ENCODE measurements at places on chromosomes 4 and X.

DNA sequence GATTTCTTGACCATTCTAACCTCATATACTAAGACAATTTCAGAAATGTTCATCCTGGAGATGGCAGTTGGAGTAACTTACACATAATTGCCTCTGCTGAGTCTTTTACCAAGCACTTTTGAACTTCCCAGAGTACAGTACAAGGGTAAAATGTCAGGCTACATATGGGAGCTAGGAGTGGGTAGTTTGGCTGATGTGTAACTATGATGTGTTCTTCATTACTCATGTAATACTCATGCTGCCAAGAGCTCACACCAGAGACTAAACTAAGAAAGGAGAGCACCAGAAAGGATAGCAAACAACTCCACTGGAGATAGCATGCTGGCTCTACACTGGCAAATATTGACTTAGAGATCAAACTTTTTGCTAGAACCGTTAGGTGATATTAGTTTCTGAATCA is 194.0 kb downstream of the PDGFRA start:
- no peak for DNase-seq

DNA sequence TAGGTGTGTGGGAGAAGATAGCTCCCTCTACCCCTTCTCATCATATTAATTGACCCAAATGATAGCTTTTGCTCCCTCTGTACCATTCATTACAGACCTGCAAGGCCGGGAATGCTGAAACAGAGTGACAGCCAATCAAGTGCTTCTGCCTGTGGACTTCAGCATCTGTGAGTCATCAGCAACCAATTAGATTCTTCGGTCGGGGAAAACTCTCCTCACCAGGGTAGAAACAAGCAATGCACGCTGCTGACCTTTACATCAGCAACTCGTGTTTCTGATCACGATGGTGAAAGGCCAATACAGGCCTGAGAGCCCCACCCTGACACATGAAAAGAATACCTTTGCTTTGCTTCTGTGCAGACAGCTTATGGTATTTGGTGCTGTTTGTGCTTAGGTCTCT is 347.2 kb upstream of the DDX53 start:
- no peak for DNase-seq

GRCh38 chr4:60033826-60034225 is 1166.3 kb upstream of the ADGRL3 start:
- DNase-seq: no peak

DNA sequence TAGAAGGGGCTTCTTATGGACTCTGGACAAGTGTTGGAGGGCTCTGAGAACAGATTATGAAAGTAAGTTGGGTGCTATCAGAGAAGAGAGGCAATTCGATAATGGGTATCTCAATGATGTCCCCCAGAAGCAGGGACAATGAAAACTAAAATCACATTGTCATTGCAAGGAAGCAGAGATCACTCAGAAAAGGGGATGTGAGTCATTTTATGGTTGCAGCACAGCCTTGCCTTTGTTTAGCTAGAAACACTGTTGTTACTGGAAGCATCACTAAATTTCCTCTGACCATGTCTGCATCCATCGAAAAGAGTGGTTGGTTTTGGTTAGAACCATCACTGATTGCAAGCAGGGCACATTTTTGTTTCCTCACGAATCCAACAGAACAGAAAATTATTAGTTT is 246.8 kb upstream of the NWD2 start:
- no peak for DNase-seq

DNA sequence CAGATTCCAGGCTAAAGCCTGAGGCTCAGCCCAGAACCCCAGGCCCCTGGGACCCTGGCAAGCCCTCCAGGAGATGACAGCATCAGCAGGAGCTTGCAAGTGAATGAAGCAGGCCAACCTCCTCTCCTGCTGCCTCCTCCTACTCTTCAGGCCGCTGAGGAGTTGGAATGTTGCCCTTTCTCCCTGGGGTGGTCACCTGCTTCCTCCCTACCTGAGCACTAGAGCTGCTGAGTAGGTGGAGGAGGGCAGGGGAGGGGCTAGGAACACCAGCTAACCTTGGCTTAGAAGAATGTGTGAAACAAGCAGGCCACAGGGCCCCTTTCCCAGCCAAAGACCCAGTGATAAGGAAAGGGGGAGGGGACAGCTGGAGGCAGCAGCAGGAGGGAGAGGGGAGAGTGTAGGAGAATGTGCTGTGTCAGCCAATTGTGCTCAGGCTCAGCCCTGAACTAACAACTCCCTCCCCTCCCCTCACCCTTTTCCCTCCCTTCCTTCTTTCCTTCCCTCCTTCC is 58.0 kb downstream of the PJA1 start:
- no peak for DNase-seq

- no peak for DNase-seq
Measured at GRCh38 chr4:172055046-172055445, 241.8 kb downstream of the GALNTL6 start.

DNA sequence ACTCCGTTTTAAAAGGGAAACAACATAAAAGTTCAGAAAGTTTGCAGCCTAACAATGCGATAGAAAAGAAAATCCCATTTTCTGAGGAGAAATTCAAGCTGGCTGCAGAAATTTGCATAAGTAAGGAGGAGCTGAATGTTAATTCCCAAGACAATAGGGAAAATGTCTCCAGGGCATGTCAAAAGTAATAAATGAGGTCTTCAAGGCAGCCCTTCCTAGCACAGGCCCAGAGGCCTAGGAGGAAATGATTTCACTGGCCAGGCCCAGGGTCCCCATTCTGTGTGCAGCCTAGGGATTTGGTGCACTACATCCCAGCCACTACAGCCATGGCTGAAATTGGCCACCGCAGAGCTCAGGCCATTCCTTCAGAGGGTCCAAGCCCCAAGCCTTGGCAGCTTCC is 59.3 kb downstream of the TKTL2 start:
- no peak for DNase-seq

DNA sequence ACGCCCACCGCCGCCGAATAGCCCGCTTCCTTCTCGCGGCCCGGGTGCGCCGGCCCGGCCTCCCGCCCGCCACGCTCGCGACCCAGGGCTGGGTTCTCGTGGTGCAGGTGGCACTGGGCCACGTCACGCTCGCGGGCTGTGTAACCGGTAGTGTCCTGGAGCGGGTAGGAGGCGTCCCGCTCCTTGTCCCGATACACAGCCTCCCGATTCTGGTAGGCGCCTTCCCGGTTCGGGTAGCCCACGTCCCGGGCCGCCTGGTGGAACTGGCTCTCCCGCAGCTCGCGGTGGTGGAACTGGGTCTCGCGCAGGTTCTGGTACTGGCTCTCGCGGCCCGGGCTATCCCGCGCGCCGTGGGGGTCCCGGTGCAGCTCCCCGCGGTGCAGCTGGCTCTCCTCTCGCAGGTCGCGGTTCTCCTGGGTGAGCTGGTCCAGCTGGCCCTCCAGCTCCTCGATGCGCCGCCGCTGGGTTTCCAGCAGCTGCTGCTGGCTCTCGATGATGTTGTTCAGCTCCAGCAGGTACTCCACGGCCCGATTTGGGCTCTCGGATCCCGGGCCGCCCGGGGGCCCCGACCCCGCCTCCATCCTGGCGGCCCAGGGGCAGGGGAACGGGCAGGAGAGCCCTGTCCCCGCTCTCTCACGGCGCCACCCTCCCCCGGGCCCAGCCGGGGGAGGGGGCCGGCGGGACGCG is 39.3 kb upstream of the IQSEC2 start:
- DNase-seq: no peak

- no peak for DNase-seq
Measured at GRCh38 chrX:133350751-133351150, 64.5 kb downstream of the GPC4 start.

DNA sequence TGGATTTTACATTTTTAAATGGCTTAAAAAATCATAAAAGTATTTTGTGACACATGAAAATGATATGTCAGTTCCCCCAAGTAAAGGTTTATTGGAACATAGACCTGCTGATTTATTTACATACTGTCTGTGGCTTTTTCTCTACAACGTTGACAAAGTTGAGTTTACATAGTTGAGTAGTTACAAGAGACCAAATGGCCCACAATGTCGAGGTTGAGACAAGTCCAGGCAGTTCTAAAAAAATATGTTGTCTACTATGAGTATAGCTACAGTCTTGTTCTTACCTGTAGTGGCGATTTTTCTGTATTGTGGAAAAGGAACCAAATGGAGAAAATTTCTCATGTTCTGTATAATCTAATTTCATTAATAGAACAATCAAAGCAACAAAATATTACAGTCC is 163.2 kb downstream of the FRAS1 start:
- DNase-seq: no peak

GRCh38 chrX:41209853-41210252 is 124.1 kb upstream of the DDX3X start:
- DNase-seq: no peak

GRCh38 chr4:7398104-7398423 is 36.7 kb downstream of the PSAPL1 start:
- DNase-seq: no peak

DNA sequence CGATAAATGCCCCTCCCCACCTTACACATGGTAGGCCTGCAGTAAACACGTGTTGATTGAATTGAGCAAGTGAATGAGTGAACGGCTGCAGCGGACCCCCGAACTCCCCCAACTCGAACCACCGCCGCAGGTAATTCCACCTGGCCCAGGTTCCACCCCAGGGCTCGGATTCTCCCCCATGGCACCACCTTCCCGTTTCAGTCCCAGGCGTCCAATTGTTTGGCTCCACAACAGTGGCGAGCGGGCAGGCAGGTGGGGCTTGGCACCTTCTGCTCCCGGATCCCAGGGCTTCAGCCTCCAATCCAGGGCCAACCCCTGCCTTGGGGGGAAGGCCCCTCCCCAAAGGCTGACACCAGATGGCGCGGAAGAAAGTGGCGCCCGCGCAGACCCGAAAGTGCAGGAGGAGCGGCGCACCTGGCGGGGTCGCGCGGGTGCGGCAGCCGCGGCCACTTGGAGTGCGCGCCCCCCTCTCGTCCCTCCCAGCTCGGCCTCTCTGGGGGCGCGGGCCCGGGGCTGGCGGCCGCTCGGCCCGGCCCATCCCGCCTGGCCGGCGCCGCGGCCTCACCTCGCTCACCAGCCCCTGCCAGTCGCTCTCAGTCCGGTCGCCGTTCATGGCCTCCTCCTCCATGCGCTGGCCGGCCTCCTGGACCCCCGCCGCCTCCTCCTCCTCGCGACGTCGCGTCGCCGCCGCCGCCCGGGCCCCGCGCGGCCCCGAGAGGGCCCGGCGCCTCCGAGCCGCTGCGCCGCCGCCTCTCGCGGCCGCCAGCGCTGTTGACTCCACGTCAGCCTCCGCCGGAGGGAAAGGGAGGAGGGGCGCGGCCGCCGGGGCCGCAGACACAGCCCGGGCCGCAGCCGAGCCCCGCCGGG is at the start of gene CCDC149:
Gene CCDC149, minus strand, starts transcription at position 791 of the 867 bp plus-strand sequence. Its CDS starts 178 bp downstream, at position 613.
- no peak for DNase-seq

DNA sequence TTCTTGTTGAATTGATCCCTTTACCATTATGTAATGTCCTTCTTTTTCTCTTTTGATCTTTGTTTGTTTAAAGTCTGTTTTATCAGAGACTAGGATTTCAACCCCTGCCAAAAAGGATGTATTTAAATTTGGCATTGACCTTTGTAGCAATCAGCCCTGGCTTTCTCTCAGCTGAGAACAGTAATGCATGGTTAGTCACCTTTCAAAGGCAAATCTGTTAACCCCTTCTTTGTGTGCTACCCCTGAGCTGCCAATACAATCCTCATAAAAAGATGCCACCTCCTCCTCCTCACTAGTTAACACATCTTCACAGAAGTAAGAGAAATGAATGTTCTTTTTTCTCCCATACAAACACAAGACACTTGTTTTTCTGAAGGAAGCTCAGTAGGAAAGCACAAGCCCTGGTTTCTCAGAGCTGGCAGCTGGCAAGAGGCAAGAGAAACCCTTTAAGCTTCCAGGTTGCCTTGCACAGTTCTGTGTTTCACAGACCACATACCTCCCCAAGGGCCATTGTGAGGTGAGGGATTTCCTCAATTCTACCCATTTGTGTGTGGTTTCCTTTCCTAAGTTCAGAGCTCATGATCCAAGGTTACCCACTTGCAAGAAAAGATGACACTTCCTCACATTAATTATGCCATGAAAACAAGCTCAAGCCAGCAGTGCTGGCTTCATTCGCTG is 122.6 kb downstream of the RCHY1 start:
- DNase-seq: no peak

- DNase-seq: no peak
Measured at GRCh38 chrX:137562096-137562495, 3.8 kb upstream of the ZIC3 start.

GRCh38 chr4:36325926-36326325 is 44.5 kb downstream of the DTHD1 start:
- no peak for DNase-seq

GRCh38 chr4:152640058-152640921 is 39.5 kb downstream of the TMEM154 start:
- no peak for DNase-seq

DNA sequence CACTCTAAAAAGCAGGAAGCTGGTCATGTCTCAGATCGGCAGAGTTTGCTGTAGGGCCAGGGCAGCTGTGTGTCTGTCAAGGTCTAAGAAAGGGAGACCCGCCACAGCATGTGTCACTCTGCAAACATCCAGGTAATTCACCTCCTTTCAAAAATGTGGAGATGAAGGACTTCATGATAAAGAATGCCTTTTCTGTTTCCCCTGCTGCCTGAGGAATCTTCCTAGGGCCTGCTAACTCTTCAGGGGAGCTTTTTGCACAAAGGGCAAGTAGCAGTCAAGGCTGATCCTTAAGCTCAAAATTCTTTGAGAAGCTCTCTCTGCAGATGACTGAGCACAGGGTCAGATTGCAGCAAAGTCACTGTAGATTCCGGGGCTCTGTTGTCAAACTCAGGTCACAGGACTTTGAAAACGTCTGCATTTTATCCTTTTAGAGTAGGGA is 21.1 kb downstream of the RASL11B start:
- no peak for DNase-seq

- DNase-seq: no peak
Measured at GRCh38 chrX:41133551-41133950, 48.3 kb downstream of the USP9X start.

DNA sequence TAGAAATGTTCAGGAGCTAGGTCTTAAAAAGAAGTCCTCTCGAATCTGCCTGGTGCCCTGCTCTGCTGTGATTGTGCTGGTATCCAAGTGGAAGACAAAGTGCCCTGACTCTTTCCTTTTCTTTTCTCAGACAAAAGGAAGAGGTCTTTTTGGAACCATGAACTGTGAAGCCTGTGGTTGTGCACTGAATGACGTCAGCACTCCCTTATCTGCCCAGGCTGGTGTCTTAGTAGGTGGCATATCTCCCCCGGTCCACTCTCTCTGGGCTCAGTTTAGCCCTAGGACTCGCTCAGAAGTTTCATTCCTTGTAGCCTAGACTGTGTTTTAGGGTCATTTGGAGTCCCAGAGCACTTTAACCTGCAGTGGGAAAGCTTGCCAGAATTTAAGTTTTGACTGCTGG is 400.3 kb upstream of the CT83 start:
- no peak for DNase-seq

DNA sequence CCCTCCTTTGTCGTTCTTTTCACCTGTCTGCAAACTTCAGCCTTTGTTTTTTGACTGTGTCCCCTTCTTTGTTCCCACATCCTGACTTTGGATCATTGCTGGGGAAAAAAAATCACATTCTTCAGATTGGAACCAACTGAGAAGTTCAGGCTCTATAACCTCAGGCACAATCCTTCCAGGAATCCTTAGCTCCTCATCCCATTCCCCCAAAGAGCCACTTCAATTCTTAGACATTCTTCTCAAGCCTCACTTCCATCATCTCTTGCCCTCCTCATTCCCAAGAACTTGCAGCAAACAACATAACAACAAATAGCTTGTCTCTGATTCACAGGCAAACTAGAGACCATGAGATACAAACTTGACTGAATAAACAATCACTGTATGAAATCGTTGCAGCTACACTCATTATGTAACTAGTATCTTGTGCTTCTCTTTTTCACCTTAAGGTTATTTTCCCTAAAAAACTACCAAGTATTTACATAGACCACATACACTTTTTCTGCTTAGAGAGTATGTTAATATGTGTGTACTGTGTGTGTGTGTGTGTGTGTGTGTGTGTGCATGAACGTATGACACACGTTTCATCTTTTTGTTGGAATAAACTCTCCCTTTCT is 26.4 kb upstream of the PGM2 start:
- no peak for DNase-seq
